ENCODE measurements at places on chromosomes 5 and 9.

DNA sequence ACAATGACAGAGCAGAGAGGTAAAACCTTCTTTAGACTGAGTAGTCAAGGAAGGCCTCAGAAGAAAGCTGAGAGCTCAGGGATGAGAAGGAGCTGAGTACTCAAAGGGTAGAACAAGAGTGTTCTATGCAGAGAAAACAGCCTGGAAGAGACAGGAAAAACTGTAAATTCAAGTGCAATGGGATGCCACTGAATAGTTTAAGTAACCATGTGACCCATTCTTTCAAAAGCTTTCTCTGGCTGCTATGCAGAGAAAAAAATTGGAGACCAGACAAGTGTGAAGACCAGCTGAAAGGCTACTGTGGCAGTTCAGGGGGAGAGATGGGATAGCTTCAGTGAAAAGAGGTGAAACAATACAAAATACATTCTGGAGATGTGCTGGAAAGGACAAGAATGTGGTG, 61.3 kb upstream of the RNF38 start:
- no peak for DNase-seq

GRCh38 chr5:139951296-139951924, 91.7 kb downstream of the NRG2 start:
- no peak for DNase-seq

DNA sequence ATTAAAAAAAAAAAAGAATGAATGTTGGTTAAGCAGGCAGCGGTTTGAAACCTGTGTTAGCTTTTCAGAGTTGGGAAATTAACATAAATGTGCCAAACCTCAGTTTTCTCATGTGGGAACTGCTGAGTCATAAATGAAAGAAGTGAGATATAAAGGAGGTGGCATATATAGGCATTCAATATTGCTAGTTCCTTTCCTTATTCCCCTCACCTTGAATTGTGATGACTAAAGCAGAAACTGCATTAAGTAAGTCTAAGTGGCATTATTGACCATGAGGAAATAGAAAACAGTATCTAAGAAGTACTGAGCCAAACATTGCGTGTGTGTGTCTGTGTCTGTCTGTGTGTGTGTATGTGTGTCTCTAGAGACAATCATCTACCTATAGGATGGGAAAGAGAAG, 691.2 kb downstream of the TLR4 start:
- no peak for DNase-seq

DNA sequence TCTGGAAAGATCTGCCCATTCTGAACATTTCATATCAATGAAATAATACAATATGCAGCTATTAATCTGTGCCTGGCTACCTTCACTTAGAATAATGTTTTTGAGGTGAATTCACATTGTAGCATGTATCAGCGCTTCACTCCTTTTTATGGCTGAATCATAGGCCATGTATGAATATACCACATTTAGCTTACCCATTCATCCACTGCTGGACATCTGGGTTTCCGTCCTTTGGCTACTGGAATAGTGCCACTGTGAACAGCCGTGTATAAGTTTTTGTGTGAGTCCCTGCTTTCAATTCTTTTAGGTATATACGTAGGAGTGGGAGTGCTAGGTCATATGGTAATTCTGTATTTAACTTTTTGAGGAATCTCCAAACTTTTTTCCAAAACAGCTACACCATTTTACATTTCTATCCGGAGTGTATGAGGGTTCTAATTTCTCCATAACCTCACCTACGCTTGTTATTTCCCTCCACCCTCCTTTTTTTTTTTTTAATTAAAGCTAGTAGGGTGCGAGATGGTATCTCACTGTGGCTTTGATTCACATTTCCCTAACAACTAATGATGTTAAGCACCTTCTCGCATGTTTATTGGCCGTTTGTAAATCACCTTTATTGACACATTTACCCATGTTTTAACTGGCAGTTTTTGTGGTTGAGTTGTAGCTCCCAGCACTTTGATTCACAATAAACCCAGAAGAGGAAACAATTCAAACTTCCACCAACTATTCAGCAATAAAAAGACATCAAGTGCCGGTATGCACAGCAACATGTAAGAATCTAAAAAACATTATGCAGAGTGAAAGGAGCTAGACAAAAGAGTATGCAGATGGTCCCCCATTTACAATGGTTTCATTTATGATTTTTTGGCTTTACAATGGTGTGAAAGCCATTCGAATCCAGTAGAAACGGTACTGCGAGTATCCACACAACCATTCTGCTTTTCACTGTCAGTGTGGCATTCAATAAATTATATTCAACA, 8.1 kb downstream of the SEMA4D start:
- no peak for DNase-seq

- DNase-seq: no peak
Observed at GRCh38 chr5:106601620-106602019, 1069.1 kb downstream of the EFNA5 start.

DNA sequence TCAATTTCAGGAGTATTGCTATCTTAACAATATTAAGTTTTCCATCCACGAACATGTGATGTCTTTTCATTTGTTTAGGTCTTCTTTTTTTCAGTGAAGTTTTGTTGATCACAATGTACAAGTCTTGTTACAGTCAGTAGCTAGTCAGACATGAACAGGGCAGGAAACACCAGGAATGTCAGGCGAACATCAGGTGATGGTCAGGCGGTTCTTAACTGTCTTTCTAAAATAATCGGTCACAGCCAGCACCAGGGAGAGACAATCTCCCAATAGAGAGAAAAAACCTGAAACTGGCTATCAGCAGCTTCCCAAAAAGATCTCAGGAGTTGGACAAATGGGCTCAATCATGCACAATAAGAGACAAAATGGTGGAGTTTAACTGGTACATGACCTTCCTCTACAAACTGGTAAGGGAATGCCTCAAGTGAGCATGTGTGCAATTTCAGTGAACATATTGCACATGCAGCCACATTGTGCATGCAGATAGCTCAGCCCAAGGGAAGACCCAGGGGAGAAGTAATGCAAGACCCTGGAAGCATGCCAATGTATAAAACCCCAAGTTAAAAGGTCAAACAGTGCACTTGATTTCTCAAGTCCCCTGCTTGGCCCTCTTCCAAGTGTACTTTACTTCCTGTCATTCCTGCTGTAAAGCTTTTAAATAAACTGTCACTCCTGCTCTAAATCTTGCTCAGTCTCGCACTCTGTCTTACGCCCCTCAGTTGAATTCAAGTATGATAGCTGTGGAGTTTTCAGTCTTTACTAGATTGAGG, 176.1 kb upstream of the RASEF start:
- no peak for DNase-seq

- DNase-seq: no peak
Observed at GRCh38 chr9:5278486-5278885, 26.0 kb downstream of the RLN2 start.

DNA sequence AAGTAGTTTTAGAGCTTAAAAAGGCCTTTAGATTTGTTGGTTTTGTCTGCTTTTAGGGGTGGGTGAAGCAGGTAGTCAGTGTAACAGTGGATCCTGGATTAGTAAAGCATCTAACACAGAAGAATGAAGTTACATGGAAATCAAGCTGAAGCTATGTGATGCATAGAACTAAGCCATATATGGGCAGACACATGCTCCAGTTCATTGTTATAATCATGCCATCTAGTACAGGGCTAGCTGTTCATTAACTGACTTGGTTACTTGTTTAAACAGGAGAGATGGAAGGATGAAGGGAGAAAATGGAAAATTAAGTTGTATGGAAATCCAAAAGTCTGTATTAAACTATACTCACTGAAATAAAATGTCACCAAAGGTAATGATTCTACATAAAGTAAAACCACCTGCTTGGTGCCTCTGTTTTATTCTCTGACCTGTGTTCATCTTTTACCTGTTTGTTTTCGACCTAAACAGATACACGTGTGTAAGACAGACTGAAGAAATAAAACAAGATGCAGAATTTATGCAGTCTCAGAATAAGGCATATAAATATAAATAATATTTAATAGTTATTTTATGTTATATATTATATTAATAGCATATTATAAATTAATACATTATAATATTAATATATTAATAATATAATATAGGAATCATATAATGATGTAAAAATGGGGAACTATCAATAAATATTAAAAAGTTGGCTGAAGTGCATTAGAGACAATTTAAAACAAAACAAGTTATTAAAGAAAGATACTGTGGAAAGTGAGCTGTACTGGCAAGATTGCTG, 33.9 kb downstream of the MRPS30 start:
- DNase-seq: no peak

DNA sequence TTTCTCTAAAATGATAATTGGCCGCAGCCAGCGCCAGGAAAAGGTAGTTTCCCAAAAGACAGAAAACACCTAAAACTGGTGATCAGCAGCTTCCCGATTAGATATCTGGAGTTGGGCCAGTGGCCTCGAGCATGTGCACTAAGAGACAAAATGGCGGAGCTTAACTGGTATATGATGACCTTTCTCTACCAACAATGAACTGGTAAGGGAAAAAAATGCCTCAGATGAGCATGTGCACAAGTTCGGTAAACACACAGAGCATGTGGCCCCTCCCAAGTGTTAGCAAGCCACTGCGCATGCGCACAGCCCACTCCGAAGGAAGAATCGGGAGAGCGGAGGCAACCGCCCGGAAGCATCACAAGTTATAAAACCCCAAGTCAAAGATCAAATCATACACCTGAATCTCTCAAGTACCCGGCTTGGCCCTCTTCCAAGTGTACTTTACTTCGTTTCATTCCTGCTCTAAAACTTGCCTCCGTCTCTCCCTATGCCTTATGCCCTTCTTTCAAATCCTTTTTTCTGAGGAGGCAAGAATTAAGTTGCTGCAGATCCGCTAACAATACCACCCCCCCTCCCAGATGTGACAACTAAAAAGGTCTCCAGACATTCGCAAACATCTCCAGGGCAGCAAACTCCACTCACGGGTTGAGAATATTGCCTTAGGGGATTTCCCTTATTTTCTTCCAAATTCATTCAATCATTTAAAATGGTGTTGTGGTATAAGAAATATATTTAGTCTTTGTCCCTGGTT, 15.0 kb upstream of the PTBP3 start:
- peak; percentile 50 for DNase-seq

- peak; percentile 85 for DNase-seq
Observed at GRCh38 chr5:134524272-134524825, 1.1 kb upstream of the JADE2 start.

GRCh38 chr9:86287013-86287412, 4.7 kb upstream of the ISCA1 start:
- DNase-seq: no peak

DNA sequence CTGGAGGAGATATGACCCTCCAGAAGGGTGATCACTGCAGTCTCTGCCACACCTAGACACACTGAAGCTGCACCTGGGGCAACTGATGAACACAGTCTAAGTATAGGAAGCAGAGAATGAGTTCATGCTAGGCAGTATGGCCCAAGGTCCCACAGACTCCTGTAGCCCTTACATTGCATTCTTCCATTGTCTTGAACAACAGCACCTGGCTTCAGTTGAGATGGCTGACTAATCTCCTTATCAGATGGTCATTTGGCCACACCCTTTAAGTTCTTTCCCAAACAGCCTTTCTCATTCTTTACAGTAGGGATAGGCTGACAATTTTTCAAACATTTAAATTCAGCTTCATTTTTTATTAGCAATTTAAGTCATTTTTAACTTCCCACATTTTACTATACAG, 23.1 kb downstream of the CENPK start:
- peak; percentile 43 for DNase-seq

GRCh38 chr9:4959031-4959430, 26.0 kb upstream of the JAK2 start:
- no peak for DNase-seq

DNA sequence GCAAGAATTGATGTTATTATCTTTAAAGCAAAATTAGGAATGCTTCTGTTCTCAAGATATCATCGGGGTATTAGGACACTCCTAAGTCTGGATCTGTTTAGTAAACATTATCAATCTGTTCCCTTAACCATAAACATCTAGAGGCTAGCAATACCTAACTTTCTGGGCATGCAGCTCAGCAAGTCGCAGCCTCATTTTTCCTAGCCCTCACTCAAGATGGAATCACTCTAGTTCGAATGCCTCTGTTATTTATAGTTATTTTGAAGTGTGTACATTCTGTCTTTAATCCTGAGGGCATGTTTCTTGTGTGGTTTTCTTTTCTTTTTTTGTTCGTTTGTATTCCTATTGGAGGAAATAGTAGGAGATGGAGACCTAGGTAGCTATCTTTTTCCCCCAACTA, 66.9 kb downstream of the FER start:
- no peak for DNase-seq

GRCh38 chr5:57858905-57859304, 376.3 kb upstream of the ACTBL2 start:
- DNase-seq: no peak

- no peak for DNase-seq
Observed at GRCh38 chr5:163439092-163439425, 1.7 kb downstream of the CCNG1 start.

GRCh38 chr5:151086905-151087360, 6.1 kb upstream of the TNIP1 start:
- DNase-seq: no peak

- no peak for DNase-seq
Observed at GRCh38 chr5:35902046-35902672, 36.3 kb downstream of the CAPSL start.

GRCh38 chr9:2307480-2307879, 292.3 kb downstream of the SMARCA2 start:
- no peak for DNase-seq

DNA sequence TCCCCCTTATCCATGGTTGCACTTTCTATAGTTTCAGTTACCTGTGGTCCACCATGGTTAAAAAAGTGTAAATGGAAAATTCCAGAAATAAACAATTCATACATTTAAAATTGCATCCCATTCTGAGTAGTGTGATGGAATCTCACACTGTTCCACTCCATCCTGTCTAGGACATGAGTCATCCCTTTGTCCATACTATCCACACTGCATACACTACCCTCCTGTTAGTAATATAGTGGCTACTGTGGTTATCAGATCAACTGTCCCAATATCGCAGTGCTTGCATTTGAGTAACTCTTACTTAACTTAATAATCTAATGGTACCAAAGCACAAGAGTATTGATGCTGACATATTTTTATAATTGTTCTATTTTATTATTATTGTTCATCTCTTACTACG, 100.7 kb downstream of the RAB3C start:
- DNase-seq: no peak

DNA sequence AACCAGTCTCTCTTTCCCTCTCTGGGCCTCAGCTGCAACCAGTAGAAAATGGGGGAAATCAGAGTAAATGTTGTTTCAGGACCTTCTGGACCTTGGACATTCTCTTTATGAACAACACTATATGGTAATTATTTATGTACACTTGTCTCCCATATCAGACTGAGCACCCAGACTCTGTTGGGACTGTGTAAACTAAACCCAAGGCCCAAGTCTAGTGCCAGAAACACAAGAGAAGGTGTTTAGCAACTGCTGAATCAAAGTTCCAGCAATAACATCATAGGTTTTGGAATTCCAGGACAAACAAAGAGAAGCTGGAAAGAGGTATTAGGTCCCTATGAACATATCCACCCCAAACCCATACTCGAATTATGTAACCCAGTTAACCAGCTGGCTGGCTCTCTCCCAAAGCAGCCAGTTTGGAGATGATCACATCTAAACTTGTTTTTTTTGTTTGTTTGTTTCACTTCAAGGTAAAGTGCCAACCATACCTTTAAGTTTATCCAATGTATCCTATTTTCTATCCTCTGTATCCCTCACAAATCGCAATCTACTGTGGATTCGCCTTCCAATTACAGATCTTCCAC, 1.9 kb upstream of the RNF38 start:
- no peak for DNase-seq
